ENCODE measurements at places on chromosomes 13 and 19.
A peak's percentile ranks its signal among the peaks of the same experiment; 100 is the strongest.

- DNase-seq, result no peak
Measured at GRCh38 chr13:37290716-37291505, 185.4 kb upstream of the CSNK1A1L start.

GRCh38 chr13:25977671-25978070 lies 74.1 kb downstream of the SHISA2 start:
- no peak for DNase-seq

DNA sequence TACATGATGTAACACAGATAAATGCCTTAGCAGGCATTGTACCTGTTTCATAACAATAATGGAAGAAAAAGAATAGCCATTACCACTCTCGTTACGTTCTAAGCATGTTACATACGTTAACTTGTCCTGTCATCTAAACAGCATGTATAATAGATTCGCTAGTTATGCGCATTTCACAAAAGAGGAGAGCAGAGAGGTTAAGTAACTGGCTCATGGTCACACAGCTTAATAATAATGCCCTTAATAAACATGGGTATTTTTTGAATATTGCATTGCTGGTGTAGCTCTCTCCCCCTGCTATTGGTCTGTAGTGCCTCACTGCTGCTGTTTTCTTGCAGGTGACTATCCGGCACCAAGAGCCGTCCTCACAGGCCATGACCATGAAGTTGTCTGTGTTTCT lies 188.3 kb upstream of the MAB21L1 start:
- no peak for DNase-seq

DNA sequence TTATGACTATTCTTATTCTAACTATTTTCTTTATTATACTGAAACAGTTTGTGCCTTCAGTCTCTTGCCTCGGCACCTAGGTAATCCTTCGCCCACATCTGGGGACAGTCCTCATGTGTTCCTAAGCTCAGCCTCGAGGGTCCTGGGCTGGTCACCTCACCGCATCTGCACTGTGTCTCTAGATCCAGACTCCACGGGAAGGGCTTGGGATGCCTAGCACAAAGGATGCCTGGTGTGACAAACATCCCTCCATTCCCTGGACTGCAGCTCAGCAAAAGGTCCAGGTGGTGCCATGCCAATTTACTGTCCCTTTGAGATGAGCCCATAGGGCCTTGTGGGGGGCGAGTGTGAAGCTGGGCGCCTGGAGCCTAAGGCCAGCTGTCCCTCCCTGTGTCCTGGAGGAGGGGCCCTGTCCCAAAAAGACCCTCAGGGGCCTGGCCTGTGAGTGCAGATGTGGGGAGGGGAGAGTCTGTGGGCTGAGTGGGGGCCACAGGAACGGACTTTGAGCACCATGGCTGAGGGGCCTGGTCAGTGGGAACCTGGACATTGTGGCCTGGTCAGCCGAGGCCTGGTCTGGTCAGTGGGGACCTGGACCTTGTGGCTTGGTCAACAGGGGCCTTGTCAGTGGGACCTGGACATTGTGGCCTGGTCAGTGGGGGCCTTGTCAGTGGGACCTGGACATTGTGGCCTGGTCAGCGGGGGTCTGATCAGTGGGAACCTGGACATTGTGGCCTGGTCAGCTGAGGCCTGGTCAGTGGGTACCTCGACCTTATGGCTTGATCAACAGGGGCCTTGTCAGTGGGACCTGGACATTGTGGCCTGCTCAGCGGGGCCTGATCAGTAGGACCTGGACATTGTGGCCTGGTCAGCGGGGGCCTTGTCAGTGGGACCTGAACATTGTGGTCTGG lies 45.1 kb upstream of the TPM4 start:
- no peak for DNase-seq

- no peak for DNase-seq
Measured at GRCh38 chr13:29111446-29111845, 291.3 kb downstream of the MTUS2 start.

DNA sequence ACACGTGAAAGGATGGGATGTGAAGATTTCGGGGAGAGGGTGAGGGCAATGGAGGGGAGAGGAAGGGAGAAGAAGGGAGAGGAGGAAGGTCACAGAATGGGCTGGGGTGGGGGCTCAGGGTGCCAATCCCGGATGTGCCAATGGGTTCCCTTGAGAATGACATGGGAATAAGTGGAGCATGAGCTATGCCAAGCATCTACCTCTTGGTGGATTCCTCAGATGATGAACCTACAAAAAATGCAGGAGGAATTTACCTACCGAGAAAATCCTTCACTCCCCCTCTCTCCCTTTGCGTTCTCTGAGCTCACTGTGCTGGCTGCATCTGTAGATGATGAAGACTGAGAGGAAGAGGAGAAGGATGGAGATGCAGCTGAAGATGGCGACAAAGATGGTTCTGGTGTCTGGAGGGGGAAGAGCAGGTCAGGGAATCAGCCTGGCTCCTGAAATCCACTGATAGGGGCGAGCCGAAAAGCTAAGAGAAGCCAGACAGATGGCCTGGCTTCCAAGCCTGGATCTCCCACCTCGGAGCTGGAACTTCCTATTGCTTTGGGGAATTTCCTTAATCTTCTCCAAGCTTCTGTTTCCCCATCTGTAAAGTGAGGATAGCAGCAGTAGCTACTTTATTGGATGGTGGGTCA lies 21.6 kb downstream of the VSTM1 start:
- no peak for DNase-seq

DNA sequence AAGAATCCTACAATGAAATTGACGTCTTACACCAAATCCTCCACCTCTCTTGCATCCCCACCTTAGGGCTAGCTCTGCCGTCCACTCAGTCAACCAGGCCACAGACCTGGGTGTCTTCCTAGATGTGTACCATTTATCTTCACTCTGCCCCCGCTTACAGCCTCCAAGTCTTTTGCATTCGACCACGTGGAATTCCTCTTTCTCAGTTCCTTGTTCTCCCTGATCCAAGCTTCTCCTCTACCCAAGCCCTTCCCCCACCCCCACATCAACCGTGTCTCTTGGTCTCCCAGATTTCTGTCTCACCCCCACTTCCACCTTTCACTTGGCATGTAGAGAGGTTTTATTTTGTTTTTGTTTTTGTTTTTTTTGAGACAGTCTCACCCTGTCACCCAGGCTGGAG lies 1.2 kb upstream of the DMWD start:
- no peak for DNase-seq

DNA sequence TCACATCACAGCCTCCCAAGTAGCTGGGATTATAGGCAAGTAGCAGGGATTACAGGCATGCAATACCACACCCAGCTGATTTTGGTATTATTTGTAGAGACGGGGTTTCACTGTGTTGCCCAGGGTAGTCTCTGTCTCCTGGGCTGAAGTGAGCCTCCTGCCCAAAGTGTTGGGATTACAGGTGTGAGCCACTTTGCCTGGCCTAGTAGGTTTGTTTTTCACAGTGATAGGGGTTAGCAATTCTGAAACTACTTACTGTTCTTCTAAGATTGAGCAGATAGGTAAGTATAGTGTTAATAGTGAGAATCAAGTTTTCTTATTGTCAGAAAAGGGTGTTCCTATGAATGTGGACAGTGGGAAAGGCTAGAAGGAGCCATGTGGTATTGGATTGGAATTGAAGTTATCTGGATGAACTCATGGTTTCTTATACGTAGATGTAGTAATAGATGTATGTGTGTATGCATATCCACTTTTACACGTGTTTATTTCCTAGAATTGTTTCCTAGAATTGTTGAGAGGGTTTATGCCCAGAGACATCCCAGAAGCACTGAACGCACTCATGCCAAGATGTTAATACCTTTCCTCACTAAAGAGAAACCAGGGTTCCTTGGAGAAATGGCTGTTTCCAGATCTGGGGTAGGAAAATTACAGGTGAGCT lies 49.1 kb downstream of the SAE1 start:
- DNase-seq, result no peak

DNA sequence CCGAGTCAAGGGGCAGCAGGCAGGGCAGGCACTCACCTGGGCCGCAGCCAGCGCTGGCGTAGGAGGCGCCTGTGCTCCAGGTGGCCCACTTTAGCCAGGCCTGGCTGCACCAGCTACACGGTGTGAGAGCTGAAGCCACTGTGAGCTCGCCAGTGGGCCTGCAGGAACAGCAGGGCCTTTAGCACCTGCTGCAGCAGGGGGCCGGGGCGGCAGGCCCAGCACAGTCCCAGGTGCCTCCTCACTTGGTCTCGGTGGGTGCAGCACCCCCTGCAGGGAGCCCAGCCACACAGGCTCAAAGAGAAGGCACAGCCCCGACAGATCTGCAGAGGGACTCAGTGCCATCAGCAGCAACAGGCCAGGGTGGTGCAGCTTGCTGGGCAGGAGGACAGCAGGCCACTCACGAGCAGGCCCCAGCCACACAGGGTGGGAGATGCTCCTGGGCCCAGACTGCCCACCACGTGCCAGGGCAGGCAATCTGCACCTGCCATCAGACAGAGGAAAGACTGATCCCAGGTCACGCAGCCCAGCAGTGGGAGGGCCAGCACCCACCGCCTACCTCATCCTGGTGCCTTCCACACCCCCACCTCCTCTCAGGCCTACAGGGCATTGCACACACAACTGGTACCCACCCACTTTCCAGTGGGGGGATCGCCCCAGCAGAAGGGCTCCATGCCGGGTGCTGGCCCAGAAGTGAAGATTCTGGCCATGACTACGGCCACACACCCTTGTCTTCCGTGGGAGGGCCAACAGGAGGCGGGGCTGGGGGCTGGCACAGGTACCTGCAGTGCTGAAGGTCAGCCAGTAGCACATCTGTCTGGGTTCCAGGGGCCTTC lies 15.8 kb downstream of the ARHGAP33 start:
- DNase-seq, result no peak

- no peak for DNase-seq
Measured at GRCh38 chr13:39809466-39809865, 154.0 kb downstream of the COG6 start.

GRCh38 chr19:13781547-13781946 lies 7.3 kb downstream of the C19orf53 start:
- peak; percentile 85 for DNase-seq

GRCh38 chr13:106471957-106472543 lies 63.4 kb downstream of the EFNB2 start:
- peak; percentile 86 for DNase-seq

DNA sequence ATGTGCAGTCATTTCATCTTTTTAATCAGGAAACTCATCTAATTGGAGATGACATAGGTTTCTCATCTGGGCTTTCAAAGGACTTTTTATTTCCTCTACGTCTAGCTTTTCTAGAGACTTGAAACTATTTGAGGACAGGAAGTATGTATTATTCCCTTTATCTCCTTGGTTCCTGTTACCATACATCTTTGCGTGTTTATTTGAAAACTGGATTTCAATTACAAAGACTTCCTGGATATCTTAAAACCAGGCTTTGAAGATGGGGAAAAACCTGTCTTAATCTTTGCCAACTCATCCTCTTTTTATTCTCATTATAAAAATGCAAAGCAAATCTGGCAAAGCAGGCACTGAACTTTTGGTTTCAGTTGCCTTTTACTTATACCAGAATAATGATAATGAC lies 130.5 kb downstream of the LMO7 start:
- DNase-seq, result no peak

DNA sequence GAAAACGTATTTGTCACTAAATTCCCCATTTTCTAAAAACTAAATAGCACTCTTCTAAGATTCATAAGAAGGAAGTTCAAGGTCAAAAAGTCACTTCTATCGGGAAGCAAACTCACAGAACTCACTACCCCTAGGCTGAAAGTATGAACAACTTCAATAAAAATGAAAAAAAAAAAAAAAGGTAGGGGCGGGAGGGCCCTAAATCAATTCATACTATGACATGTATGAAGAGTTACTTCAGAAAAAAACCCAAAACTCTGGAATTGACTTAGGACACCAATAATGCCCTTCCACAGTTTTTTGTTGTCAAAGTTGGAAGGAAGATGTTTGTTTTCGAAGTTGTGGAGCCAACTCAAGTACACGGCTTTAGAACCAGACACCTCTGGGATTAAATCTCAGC lies 1.1 kb downstream of the SUCLA2 start:
- DNase-seq, result no peak

- DNase-seq, result no peak
Measured at GRCh38 chr19:55717251-55717650, 21.0 kb downstream of the NLRP9 start.
